Stimulated activated CD8-positive, alpha-beta memory T cell treated with anti-CD3 and anti-CD28 coated beads, Interleukin-4, amount 100 ng/mL, for 1 hour (primary cell): ENCODE measurements at places on chromosomes 7 and 10.

DNA sequence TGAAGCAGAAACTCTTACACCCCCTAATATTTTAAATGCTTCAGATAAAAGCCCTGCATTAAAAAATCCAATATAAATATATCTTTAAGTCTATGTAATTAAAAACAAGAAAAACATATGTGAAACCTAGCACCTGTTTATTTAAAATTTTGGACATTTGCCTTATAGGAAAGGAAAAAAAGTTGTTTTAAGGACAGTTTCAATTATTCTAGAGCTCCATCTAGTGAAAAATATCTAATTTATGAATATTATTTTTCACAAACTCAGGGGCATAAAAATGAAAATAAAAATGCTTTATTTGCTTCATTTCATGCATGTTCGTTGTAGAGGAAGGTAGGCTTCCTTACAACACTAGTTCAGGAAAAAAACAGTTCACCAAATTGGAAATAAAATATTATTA lies 26.1 kb downstream of the ENKUR start:
- DNase-seq: no peak

DNA sequence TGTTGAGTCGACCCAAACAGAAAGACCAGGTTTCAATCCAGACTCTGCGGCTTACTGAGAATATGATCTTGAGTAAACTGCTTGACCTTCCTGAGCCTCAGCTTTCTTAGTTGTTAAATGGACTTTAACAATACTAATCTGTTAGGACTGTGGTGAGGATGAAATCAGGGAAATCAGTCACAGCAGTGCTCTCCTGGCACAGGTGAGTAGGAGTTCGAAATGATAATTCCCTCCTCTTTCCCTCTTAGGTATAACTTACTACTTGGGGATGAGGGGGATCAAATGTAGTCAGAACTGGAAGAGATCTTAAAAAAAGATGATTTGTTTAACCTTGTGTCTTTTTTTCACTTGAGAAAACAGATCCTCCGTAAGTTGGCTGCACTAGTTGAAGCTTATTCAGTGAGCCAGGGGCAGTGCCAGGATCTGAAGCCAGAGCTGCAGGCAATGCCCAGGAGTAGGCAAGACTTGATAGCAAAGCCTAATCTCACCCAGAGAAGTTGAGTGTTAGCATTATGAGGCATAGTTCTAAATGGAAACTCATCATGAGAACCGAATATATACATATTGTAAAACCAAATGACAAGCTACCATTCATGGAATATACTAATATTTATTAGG lies 1.8 kb upstream of the MAGI2 start:
- DNase-seq: no peak

DNA sequence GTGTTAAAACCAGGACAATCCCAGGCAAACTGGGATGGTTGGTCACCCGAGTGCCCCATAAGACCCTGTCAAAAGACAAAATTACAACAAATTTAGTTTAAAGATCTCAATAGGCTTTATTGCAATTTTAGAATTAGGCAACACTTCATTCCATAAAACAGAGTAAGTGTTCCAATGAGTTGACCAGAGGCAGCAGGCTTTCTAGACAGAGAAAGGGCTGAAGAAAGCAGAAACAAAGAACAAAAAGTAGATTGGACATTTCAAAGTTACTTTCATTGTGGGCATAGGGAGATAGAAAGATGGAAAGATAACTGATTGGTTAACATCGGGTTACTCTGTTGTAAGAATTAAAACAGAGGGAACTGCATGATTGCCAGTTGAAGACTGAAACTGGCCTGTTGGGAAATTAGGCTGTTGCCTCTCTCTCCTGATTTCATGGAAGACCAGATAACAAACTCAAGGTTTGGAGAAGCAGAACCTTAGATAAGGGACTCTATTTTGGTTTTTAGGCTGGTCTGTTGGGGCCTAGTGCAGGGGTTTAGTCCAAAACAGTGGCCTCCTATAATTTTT lies 36.3 kb downstream of the ENTPD1 start:
- DNase-seq: no peak

GRCh38 chr7:94374231-94374630 lies 20.5 kb upstream of the COL1A2 start:
- DNase-seq: no peak

- no peak for DNase-seq
These were observed 9.4 kb upstream of the ZNF107 start for GRCh38 chr7:64656489-64656888.

- DNase-seq: no peak
These were observed 74.6 kb upstream of the LYZL2 start for GRCh38 chr10:30704026-30704600.

DNA sequence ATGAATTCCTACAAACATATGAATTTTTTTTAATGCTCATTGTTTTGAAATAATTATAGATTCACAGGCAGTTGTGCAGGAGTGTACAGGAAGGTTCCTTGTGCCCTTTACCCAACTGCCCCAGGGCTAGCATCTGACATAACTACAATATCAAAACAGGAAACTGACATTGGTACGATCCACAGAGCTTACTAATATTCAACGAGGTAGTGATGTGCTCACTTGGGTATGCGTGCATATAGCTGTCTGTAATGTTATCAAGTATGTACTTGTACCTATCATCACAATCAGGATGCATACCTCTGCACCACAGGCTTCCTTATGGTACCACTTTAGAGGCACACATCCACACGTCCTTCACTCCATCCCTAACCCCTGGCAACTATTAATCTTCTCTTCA lies 68.3 kb downstream of the BMS1 start:
- DNase-seq: no peak

DNA sequence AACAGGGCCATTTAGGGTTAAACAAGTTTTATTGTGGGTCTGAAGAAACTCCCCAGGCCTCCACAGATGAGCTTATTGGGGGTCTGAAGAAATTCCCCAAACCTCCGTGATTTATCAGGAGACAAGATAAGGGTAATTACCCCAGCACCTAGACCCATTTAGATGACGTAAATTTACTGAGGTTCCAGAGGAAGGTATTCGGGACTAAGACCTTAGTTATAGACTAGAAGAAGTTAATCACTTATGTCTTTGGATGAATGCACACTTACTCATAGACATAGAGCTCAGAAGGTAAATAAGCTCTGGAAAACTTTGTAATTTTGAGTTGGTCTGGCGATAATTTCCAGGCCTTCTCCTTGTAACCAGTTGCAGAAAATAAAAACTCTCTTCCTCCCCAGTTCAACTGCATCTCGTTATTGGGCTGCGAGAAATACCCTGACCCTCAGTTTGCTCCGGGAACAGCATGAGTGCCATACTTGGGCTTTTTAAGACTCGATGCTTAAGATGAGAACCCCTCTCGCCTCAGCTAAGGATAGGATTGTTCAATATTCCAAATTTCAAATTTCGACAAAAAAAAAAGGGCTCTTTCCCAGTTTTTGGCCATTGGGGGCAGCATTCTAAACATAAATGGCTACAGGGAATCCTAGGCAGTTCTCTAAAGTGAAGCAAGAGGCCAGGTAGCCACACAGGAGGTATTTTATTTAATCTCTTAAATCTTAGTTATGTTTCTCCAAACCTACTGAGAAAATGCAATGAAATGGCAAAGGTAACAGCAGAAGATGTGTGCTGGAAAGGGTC lies 74.7 kb upstream of the PFKP start:
- DNase-seq: no peak

DNA sequence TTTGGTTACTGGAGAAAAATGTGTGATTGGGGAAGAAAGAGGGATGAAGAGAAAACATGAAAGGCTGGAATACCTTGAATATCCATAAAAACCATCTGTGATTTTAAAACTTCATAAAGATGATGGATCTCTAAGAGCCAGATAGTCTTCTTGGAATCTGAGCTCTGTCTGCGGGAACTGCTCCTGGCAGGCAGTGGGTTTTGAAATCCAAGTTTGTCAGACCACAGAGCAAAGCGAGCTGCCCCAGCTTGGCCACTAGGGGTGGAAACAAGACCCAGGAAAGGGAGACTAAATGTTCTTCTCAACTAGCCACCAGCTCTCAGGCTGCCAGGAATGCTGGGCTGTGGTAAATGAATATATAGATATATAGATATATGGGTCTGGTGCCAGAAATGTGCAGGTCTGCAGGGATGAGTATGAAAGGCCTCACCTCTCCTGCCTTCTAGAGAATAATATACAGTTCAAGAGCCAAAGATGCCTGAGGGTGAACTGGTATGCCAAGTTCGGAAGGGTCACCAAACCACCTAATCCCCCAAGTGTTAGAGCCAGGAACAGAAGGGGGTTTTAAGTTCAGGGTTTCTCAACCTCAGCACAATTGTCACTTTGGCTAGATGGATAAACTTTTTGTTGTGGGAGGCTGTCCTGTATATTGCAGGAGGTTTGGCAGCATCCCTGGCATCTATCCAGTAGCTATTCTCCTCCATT lies 208.8 kb downstream of the KCNMA1 start:
- no peak for DNase-seq

DNA sequence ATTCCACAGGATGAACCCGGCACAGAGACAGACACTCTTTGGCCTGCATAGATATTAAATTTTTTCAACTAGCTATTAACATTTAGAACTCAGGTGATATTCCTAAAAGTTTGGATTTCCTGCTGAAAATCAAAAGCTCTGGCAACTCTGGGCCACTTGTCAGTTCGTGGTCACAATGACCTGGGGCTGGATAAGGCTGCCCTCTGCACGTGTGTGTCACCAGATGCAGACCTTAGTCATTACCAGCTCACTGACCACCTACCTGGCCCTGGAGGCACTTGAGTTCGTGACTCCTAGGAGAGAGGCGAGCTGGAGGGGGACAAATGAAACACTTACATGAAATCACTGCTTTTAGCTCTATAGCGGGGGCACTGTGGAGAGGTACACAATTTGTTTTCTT lies 126.5 kb downstream of the HIPK2 start:
- DNase-seq: no peak

GRCh38 chr10:24552346-24553016 lies 171.2 kb downstream of the ARHGAP21 start:
- no peak for DNase-seq

DNA sequence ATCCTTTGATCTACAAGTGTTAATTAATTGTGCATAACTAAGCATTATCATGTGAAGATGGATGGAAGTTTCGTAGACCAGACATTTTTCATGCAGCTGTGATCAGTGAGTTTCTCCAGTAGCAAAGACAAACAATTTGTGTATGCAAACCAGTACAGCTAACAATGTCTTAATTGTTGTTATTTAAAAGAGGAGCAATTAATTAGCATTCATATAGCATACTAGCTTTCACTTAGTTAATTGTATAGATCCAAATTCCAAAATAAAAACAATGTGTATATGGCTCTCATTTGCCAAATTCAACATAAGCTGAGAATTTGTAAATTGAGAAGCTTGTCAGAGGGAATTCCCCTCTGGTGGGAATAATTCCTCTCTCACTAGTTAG lies 22.6 kb upstream of the PRKCQ start:
- no peak for DNase-seq

DNA sequence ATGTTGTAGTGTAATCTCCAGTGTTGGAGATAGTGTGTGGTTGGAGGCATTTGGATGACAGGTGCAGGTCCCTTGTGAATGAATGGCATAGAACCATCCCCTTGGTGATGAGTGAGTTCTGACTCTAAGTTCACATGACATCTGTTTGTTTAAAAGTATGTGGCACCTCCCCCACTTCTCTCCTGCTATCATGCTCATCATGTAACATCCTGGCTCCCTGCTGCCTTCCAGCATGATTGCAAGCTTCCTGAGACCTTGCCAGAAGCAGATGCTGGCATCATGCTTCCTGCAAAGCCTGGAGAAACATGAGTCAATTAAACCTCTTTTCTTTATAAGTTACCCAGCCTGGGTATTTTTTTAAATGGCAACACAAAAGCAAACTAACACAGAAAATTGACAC lies 499.0 kb upstream of the SEMA3D start:
- no peak for DNase-seq

GRCh38 chr7:81725812-81726127 lies 44.1 kb downstream of the HGF start:
- DNase-seq: no peak

- no peak for DNase-seq
These were observed 62.8 kb downstream of the ADARB2 start for GRCh38 chr10:1674501-1674900.

DNA sequence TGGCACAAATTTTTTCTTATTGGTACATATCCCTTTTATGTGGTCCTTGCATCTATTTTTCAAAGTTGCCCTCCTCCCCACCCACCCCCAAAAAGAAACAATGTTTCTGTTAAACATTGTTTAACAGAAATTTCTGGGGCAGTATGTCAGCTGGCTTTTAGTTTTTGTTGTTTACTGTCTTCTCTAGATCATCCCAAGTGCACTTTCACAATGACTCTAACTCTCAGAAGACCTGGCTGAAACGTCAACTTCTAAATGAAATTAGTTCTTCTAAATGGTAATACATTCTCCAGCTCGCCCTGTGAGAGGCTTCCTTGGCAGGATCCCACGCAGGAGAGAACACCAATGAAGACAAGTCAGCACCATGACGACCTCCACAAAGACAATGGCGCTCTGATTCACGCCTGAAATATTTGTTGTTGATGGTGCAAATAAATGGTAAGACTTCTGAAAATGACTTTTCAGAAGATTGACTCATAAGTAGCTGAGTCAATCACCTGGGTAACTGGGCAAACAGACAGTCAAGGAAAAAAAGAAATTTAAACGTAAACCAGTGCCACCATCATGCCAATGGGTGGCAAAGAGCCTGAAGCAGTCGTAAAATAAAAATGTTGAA lies 293.7 kb downstream of the FZD1 start:
- DNase-seq: no peak

- no peak for DNase-seq
These were observed 220.5 kb downstream of the BAMBI start for GRCh38 chr10:28897617-28898464.

DNA sequence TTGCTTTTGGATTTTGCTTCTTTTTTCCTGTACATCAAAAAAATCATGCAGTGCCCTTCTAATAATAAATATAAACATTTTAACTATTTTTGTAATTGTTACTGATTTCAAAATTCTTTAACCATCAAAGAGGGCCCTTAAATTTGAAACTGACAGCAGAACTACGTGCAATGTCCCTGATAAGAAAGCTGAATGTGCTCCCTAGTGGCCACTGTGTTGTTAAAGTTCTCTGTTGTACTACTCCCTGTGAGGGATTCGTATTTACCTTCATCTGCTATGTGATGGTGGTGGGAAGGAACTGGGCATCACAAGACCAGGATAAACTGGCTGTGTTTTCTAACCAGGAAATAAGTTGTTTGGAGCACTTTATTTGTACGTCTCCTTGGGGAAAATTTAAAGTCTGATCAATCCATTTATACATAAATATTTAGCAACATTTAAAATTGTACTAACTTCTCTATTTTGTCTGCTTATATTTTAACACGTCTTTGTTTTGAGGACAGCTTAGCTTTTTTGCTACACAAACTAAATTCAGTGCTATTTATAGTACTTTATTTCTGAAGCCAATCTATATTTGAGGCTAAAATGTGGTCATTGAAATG lies 322.4 kb downstream of the HGF start:
- no peak for DNase-seq

GRCh38 chr7:23009303-23009702 lies 4.6 kb downstream of the HYCC1 start:
- no peak for DNase-seq

DNA sequence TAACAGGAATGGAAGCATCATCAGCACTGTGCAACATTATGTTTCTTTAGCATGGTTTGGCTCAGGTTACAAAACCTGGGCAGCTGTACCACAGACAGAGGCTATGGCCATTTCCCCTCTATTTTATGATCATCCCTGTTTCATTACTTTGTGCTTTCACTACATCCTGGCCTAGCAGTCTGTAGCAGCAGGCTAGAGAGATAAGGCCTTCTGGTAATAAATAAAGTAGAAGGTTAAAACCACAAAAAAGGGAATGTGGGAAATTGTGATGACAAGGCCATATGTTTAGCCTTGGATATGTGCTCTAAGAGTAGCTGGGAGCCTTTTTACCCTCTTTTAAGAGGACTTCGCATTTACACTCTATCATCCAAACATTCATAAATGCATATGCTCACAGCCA lies 266.2 kb upstream of the PHF14 start:
- no peak for DNase-seq
